ENCODE measurements at places on chromosomes 16 and 17.
A peak's percentile ranks its signal among the peaks of the same experiment; 100 is the strongest.

DNA sequence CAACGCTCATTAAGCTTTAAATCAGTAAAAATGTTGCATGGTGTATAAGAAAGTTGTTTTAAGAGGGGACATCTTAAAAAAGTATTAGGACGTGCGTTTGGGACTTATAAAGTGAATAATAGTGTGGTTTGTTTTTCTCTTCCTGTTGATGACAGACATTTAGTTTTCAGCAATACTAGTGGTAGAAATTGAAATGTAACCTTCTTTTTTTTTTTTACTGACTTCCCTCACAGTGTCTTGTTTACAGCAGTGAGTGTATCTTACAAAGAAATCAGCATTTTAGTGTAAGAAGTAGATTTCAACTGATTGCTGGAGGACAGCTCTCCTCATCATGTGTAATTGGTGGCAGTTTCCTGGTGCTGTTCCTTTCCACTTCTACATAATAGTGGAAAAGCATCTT is 39.6 kb downstream of the CYLD start:
- no peak for DNase-seq

GRCh38 chr17:50056217-50056960 is 479 bp downstream of the ITGA3 start:
- peak; percentile 71 for DNase-seq

DNA sequence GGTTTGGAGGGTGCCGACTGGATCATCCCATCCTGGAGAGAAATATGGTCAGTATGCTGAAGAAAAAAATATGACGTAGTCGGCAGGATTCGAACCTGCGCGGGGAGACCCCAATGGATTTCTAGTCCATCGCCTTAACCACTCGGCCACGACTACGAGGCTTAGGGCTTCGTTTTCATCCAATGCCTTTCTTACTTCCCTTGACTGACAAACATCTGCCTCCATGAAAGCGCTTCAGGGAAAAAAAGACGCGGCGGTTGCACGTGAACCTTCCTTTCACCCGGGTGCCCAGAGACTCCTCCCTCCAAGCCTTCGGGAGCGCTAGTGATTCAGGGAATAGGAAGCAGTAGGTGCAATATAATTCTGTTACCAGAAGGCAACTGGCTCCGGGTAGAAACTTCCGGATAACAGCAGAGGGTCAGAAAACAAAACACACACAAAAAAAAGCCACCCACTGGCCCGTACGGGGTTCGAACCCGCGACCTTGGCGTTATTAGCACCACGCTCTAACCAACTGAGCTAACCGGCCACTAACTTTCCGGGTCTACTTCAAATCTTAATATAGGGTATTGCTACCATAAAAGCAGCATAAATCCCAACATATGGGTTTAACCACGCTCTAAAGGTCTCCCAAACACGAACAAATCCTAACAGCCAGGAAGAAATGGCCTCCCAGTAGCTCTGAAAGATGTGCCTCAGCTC is 16.3 kb upstream of the AURKB start:
- peak; percentile 26 for DNase-seq

DNA sequence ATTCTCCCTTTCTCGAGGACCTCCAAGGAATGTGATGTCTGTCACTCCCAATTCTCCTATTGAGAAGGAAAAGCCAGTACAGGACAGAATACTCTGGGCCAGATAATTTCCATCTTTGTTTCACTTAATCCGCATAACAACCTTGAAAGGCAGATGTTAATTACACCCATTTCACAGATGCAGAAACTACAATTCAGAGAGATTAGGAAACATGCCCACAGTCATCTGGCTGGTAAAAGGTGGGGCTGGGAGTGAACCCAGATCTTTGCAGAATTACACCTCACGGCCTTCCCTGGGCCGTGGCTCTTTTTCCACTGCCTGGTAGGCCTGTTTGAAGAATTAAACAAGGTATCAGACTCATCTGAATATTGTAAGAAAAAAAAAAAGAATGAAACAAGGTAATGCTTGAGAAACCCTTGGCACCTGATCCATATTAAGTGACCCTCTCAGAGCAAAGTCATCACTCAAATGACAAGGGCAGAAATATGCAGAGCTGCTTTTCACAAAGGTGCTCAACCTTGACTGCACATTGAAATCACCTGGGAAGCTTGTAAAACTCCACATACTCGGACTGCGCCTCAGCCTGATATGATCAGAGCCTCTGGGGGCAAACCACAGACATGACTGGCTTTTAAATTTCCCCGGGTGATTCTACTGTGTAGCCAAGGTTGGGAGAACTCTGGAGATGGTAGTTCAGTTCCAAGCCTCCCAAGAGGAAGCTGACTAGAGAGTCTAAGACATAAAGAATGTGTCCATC is 16.6 kb upstream of the G6PC1 start:
- DNase-seq = no peak

- DNase-seq = peak; percentile 69
Measured at GRCh38 chr16:46908540-46909372, 24.6 kb downstream of the GPT2 start.

- no peak for DNase-seq
Measured at GRCh38 chr16:66247516-66248481, 118.7 kb upstream of the CDH5 start.

DNA sequence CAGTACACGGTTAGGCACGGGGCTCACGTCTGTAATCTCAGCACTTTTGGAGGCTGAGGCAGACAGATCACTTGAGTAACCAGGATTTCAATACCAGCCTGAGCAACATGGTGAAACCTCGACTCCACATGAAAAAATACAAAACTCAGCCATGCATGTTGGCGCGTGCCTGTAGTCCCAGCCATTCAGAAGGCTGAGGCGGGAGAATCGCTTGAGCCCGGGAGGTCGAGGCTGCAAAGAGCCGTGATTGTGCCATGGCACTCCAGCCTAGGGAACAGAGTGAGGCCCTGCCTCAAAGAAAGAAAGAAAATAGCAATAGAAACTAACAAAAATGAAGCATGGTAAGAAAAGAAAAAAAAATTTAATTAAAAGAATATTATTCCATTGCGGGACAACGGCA is 128.0 kb upstream of the CHMP6 start:
- no peak for DNase-seq

Data from activated CD4-positive, alpha-beta memory T cell treated with anti-CD3 and anti-CD28 coated beads, Interleukin-2, amount 10 ng/mL, durations not matched to agents 7 days and 5 days (primary cell).